Stimulated activated CD4-positive, alpha-beta T cell treated with anti-CD3 and anti-CD28 coated beads, Interleukin-4, amount 100 ng/mL, for 1 hour (primary cell): ENCODE measurements at places on chromosomes 5 and 9.
A peak's percentile ranks its signal among the peaks of the same experiment; 100 is the strongest.

DNA sequence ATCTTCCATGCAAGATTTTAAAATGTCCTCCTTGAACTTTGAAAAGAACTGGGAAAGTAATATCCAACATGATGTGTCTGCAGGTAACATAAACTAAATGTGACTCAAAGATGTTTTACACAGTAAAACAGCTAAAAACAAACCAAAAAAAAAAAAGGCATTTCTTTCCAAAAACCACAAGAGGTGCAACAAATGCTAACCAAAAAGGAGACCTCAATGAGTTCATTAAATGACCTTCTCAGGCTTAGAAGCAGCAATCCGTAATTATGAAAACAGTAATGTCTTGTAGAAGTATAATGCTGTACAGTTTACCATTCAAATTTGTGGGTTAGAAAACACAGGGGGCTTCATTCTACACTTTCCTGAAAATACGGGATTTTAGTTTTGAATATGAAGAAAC is 2.5 kb downstream of the RNF145 start:
- DNase-seq: no peak

- DNase-seq: peak; percentile 4
These were observed 841.9 kb upstream of the ACO1 start for GRCh38 chr9:31542384-31543055.

DNA sequence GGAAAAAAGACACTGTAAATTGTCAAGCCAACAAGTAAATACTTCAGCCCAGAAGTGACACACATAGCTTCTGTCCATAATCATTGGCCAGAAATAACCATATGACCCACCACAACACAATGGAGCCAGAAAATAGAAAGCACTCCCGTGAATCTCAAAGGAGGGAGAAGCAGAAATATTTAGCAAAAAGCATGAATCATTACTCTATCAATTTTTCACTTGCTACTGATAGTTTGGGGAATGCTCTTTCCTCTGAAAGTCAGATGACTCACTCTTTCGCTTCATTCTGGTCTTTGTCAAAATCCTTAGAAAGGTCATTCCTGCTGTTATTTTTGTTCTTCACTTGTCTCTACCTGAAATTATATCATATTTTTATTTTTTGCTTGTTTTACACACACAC is 312.6 kb downstream of the TMEM232 start:
- no peak for DNase-seq

DNA sequence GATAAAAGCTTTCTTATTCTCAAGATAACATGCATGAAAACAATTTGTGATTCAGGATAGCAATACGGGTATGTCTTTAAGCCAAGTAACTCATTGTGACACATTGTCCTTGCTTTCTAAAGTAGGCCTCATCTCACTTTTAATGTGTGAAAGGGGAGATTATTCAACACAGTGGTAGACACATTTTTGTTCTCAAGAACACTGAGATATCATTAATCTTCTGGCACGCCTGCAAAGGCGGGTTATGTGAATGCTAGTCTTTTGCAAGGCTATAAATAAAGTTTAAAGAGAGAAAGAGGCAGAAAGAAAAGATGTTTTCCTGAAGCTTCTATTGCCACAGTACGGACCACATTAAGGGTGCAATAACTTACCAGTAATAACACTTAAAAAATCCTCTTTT is 181.8 kb upstream of the MEF2C start:
- no peak for DNase-seq

DNA sequence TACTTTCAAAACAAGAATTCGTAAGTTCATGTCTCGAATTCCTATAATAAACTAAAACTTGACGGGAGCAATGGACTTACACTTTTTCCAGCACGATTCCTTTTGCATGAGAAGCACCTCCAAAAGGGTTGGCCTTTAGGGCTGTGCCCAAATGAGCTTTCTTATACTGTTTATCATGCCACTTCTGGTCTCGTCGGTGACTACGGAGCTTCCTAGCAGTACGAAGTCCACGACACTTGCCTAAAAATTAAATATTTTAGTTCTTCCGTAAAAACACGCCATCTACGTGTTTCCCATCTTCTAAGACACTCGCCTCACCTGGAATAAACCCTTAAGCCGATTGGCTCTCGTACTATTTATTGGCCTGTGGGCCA is 554 bp downstream of the RPS23 start:
- DNase-seq: peak; percentile 2
